SJCRH30 (cell line): ENCODE measurements at places on chromosomes 1 and 21. TPM values are rescaled to one million over a fixed set of nuclear protein-coding genes. Genes with fewer than 3 reads are reported as not detected.

APOBEC4 gene
- total RNA-seq = not detected in 2 replicates

MPL gene
- total RNA-seq = not detected in 2 replicates

CHAF1B gene
- 18.7 and 19.5 TPM in 2 replicates for total RNA-seq

PMF1 gene
- total RNA-seq = 59.7 and 63.5 TPM in 2 replicates

TFF3 gene
- 48.5 and 52.7 TPM in 2 replicates for total RNA-seq

FNDC10 gene
- total RNA-seq = 1.5 and 1.9 TPM in 2 replicates

GIPC2 gene
- total RNA-seq = not detected in 2 replicates

CELA2A gene
- total RNA-seq = 0.55 TPM in 1 of 2 replicates, not detected in the other

CR1 gene
- total RNA-seq = 0.16 TPM in 1 of 2 replicates, not detected in the other

PAPPA2 gene
- total RNA-seq = 0.04 and 0.05 TPM in 2 replicates

OR6K3 gene
- total RNA-seq = not detected in 2 replicates

SERBP1 gene
- 503 and 535 TPM in 2 replicates for total RNA-seq

CD244 gene
- not detected in 2 replicates for total RNA-seq

ZMYND12 gene
- 0.32 TPM in 1 of 2 replicates, not detected in the other for total RNA-seq

TMEM82 gene
- total RNA-seq = not detected in 2 replicates

AK4 gene
- 54.5 and 57.2 TPM in 2 replicates for total RNA-seq

OXCT2 gene
- 3.8 and 4.3 TPM in 2 replicates for total RNA-seq

MYOM3 gene
- 0.03 TPM in 1 of 2 replicates, not detected in the other for total RNA-seq

MANEAL gene
- 32.3 and 36.5 TPM in 2 replicates for total RNA-seq

RAP1GAP gene
- total RNA-seq = 5.2 and 8.4 TPM in 2 replicates

ADCY10 gene
- total RNA-seq = 0.13 and 0.38 TPM in 2 replicates

KRTAP13-1 gene
- not detected in 2 replicates for total RNA-seq

NHLH1 gene
- 1.4 and 2.2 TPM in 2 replicates for total RNA-seq

IFI44 gene
- total RNA-seq = 6.5 and 11.7 TPM in 2 replicates

TNFAIP8L2 gene
- not detected in 2 replicates for total RNA-seq

SLAMF8 gene
- total RNA-seq = 0.05 TPM in 1 of 2 replicates, not detected in the other

OR6N1 gene
- total RNA-seq = not detected in 2 replicates

KCNE2 gene
- 0.12 TPM in 1 of 2 replicates, not detected in the other for total RNA-seq

CFHR1 gene
- total RNA-seq = 0.10 TPM in 1 of 2 replicates, not detected in the other

RIMKLA gene
- total RNA-seq = 0.02 and 0.10 TPM in 2 replicates

CBR3 gene
- 2.2 and 2.4 TPM in 2 replicates for total RNA-seq

GPA33 gene
- 0.14 and 0.23 TPM in 2 replicates for total RNA-seq

TMEM125 gene
- not detected in 2 replicates for total RNA-seq

PROK1 gene
- not detected in 2 replicates for total RNA-seq

FCGR1A gene
- not detected in 2 replicates for total RNA-seq

TAS1R2 gene
- not detected in 2 replicates for total RNA-seq

GPR37L1 gene
- 0.02 TPM in 1 of 2 replicates, not detected in the other for total RNA-seq

CD48 gene
- not detected in 2 replicates for total RNA-seq

OR2M5 gene
- not detected in 2 replicates for total RNA-seq

KRTAP7-1 gene
- total RNA-seq = not detected in 2 replicates

ZNF648 gene
- not detected in 2 replicates for total RNA-seq

IL22RA1 gene
- not detected in 2 replicates for total RNA-seq

LCA5L gene
- total RNA-seq = not detected in 2 replicates

TCHHL1 gene
- total RNA-seq = not detected in 2 replicates

RAB7B gene
- total RNA-seq = not detected in 2 replicates

GJA5 gene
- not detected in 2 replicates for total RNA-seq

NUP210L gene
- 0.04 TPM in 1 of 2 replicates, not detected in the other for total RNA-seq

RSPO1 gene
- total RNA-seq = not detected in 2 replicates

PGLYRP4 gene
- not detected in 2 replicates for total RNA-seq

FBXO2 gene
- not detected in 2 replicates for total RNA-seq

LPAR3 gene
- total RNA-seq = 4.1 and 4.6 TPM in 2 replicates

EFNA4 gene
- total RNA-seq = 15.3 and 17.8 TPM in 2 replicates

MAD2L2 gene
- total RNA-seq = 172 and 174 TPM in 2 replicates
